ENCODE measurements at places on chromosomes 16 and 17.

GRCh38 chr17:44557651-44558285 is 484 bp downstream of the FZD2 start:
- ATAC-seq, result peak; percentile 43

GRCh38 chr17:18235743-18236256 is 10.4 kb downstream of the LLGL1 start:
- peak; percentile 86 for ATAC-seq

- no peak for ATAC-seq
These were observed 14.7 kb upstream of the MYH2 start for GRCh38 chr17:10563991-10564660.

DNA sequence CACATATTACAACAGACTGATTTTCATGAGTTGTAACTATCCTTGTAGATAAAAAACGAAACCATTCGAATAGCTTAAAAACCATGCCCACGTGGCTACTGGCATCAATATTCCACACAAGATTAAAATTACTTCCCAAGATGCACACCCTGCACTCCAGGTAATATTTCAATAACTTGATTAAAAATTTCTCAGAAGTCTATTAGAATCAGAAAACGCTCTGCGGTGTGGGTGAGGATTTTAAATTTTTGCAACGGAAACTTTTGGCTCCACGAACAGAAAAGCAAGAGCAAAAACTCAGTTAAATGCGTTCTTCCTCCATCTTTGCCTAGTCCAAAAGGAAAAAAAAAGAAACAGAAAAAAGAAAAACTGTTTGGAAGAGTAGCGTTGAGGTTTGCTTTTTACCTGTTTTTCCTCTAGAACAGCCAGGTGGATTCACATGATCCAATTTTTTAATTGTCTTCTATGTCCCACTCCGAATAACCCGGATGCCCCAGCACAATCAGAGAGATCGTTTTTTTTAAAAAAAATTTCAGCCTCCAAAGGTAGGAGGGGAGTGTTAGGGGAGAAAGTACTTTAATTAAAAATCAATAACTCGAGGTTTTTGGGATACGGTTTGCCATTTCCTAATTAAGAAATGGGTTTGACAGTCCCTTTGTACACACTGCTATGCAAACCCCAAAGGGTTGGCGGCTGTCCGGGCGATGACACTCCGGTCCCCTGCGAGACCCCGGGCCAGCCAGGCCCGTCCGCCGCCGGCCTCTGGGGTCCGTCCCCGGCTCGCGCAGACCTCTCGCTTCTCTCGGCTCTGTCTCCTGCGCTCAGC is 708 bp upstream of the NFAT5 start:
- ATAC-seq, result no peak

- ATAC-seq, result no peak
These were observed 7.0 kb upstream of the ZKSCAN2 start for GRCh38 chr16:25264597-25264996.

GRCh38 chr16:75074920-75075687 is 41.5 kb downstream of the LDHD start:
- ATAC-seq, result peak; percentile 66

DNA sequence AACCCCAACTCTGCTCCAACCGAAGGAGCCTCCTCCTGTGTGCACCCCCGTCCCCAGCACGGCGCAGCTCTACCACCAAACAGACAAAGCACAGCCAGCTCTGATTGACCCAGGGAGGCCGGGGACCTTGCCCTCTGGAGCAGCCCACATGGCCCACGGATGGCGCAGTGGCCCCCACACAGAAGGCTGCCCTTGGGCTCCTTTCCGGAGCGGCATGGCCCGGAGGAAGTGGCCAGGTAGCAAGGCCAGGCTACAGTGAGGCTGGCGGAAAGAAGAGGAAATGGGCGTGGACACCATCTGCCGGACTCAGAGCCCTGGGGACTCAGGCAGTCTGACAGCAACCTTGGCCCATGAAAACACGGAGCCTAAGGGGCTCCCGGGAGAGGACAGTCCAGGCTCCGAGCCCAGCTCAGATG is 19.9 kb upstream of the ZC3H18 start:
- ATAC-seq, result peak; percentile 36

GRCh38 chr16:3782566-3782965 is 65.2 kb upstream of the TRAP1 start:
- ATAC-seq, result no peak

DNA sequence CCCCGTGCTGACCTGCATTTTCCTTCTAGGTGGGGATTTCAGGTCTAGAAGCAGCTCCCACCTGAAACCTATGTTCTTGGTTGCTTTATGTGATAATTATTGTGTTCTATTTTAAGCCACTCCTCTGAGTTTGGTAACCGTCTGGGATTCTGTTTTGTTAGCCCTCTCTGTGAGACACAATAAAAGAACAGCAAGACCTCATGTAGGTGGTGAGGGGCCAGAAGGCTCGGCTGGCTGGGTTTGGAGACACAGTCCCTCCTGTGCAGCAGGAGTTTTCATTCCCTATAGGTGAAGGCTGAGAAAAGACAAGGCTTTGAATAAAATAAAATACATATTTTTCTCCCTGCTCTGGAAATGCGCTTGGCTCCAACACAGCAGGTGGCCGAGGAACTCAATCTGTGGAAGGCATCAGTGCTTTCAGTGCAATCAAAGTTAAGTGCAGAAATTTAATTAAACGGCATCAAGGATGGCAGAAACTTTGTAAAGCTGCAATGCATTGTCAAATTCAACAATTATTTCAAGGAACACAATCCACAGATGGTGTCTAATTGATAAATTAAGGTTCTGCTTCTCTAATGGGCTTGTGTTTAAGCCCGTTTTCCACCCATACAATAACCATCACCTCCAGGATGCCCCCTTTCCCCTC is 107.8 kb downstream of the MSI2 start:
- ATAC-seq, result no peak

- ATAC-seq, result no peak
These were observed 16.4 kb upstream of the RBFOX3 start for GRCh38 chr17:79627184-79627765.

DNA sequence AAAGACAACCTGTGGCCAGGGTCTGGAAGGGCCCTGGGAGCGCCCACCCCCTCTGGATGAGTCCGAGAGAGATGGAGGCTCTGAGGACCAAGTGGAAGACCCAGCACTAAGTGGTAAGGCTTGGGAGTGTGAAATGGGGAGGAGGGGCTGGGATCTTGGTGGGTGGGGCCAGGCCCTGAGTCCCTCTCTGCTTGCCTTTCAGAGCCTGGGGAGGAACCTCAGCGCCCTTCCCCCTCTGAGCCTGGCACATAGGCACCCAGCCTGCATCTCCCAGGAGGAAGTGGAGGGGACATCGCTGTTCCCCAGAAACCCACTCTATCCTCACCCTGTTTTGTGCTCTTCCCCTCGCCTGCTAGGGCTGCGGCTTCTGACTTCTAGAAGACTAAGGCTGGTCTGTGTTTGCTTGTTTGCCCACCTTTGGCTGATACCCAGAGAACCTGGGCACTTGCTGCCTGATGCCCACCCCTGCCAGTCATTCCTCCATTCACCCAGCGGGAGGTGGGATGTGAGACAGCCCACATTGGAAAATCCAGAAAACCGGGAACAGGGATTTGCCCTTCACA is 1.2 kb upstream of the STARD3 start:
- ATAC-seq, result no peak

GRCh38 chr17:17119533-17119932 is 77.3 kb downstream of the MPRIP start:
- ATAC-seq, result peak; percentile 83

GRCh38 chr17:40247926-40248495 is 28.9 kb downstream of the WIPF2 start:
- no peak for ATAC-seq

DNA sequence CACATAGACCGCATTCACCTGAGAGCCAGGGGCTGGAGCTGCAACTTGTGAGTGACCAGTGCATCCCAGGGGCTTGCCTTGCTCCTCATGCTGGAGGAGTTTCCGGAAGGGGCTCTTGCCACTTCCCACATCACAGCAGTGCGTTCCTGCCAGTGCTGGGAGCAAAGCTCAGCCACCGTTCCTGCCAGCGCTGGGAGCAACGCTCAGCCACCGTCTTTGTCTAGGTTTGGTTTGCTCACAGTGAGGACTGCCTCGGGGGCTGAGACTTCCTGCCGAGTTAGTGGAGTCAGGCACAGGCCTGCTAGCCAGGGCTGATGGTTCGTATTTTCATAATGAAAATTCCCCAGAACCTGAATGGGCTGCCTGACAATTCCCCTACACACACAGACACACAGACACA is 5.4 kb upstream of the CHRNE start:
- ATAC-seq, result peak; percentile 63

DNA sequence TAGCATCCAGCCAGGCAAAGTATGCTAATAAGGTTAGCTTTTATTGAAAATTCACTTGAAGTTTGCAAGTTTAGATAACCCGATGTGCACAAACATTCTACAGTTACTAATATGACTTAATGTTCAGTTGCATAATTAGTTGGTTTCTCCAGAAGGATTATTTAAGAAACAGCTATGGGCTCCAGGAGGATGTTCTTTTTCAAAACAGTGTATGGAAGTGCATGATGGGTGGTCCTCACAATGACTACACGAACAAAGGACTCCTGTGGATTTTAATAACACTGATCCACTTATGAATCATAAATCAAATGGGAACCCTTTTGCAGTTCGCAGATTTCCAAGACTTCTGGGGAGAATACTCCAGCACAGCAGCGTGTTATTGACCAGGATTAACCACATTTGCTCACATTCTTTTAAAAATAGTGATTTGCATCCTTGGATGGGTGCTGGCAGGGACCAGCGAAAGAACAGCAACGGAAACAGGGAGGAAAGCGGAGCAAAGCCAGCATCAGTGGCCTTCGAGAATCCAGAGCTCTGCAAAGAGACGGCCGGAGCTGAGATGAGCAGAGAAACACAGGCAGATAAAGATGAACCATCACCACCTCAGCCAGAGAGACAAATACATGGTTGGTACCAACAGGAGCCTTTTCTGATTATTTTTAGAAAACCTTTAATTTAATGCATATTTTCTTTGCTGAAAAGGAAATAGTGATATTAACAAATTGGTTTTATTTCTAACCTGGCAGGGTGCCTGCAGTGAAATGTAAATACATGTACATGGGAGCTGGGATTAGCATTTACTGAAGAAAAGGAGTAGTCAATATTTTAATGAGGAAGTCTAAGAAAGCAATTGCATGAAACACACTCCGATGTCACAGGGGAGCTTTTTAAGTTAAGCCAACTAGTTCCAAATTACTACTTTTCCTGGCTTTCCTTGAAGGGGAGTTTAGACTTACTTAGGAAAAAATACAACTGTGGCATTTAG is 623.2 kb upstream of the ZFHX3 start:
- no peak for ATAC-seq
